ENCODE measurements at places on chromosomes 5 and 9.

- DNase-seq = no peak
These were observed 35.4 kb upstream of the AKNA start for GRCh38 chr9:114423181-114423580.

DNA sequence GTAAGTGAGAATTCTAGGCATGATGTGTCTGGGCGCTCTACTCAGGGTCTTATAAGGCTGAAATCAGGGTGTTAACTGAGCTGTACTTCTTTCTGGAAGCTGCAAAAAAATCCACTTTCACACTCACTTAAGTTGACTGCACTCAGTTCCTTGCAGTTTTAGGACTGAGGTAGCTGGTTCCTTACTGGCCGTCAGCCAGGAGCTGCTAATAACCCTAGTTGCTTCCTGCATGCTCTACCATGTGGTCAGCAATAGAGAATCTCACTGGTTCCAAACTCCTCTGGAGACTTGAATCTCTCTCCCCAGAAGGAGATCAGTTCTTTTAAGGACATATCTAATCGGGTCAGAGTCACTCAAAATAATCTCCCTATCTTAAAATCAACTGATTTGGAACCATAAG lies 911.2 kb downstream of the EFNA5 start:
- DNase-seq = no peak

DNA sequence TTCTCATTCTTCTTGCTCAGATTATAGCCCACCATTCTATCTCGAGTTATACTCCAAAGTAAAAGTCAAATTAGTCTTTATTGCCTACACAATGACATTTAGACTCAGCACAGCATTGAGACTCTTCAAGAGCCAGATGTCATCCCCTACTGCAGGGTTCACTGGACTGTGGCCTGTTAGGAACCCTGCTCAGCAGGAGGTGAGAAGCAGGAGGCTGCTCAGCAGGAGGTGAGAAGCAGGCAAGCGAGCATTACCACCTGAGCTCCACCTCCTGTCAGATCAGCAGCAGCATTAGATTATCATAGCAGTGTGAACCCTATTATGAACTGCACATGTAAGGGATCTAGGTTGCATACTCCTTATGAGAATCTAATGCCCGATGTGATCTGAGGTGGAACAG lies 12.7 kb upstream of the LIFR start:
- DNase-seq = no peak

- DNase-seq = no peak
These were observed 78.0 kb downstream of the PTPRD start for GRCh38 chr9:10534850-10535249.

DNA sequence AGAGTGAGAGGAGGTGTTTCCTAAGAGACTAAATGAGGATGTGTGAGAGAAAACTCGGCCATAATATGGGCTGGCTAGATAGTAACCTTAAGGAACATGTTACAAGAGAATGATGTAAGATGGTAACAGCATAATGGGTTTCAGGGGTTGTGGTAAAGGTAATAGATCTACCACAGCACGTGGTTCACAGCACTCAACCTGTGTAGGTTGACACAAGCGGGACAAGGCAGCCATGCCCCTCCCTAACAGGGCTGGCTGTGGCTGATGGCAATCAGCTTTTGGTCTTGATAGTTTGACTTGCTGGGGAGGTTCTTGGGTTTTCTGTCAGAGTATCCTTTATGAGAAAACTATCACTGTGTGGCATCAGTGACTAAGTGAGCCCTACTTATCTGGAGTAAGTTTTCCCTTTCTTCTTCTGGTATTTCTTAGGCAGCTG lies 138.6 kb downstream of the TRIO start:
- DNase-seq = no peak

DNA sequence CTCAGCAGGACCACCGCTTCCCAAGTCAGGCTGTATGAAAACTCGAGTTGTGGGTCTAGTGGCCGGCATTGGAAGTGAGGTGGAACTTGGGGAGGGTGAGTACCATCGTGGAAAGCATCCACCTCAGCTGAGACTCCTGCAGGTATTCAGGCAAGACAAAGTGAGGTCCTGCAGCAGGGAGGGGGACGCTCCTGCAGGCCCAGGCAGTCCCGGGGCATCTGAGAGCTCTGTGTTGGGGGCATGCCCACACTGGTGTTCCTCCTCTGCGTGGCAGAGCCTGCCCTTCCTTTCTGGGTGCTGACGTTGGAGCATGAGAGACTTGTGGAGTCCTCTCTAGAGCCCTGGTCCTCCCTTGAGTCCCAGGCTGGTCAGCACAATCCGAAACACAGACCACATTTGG lies 187.7 kb downstream of the CACNA1B start:
- no peak for DNase-seq

GRCh38 chr5:103919506-103919905 lies 356.9 kb upstream of the NUDT12 start:
- DNase-seq = no peak

DNA sequence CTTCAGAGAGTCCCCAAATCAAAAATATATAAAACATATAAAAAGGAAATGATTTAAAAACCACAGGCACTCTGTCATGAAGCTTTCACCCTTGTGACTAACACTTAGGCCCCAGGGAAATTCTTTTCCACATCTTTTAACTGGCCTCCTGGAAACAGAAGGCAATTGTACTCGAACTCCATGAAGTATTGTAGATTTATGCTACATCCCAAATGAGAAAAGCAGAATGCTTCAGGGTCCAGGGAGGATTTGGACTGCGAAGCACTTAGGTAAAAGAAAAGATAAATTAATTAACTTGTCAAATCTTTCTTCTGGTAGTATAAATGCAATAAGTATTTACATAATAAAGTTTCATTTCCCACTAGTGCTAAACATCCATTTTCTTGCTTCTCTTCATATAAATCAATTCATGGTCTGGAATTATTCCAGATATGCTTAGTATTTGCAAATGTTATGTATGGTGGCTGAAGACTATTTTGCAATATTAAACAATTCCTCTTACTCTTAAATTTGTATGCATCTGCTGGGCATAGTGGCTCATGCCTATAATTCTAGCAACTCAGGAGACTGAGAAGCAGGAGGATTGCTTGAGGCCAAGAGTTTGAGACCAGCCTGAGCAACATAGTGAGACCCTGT lies 64.9 kb upstream of the ELL2 start:
- DNase-seq = no peak

DNA sequence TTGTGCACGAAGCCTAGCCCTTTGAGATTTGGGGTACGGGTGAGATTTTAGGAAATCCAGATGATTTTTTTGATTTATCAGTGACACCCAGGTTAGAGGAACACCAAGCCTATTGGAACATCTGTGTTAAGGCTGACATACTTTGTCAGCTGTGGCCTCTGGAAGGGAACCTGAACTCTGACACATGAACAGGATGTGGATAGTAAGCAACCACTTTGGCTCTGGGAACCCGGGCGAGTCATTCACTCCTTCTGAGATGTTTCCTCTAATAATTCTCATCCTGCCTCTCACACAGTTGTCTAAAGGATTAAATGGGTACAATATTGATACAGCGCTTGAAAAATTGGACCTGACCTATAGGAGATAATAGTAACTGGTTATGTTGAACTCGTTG lies 67.8 kb downstream of the FGF1 start:
- no peak for DNase-seq

GRCh38 chr9:82882138-82882537 lies 180.8 kb downstream of the RASEF start:
- DNase-seq = no peak

DNA sequence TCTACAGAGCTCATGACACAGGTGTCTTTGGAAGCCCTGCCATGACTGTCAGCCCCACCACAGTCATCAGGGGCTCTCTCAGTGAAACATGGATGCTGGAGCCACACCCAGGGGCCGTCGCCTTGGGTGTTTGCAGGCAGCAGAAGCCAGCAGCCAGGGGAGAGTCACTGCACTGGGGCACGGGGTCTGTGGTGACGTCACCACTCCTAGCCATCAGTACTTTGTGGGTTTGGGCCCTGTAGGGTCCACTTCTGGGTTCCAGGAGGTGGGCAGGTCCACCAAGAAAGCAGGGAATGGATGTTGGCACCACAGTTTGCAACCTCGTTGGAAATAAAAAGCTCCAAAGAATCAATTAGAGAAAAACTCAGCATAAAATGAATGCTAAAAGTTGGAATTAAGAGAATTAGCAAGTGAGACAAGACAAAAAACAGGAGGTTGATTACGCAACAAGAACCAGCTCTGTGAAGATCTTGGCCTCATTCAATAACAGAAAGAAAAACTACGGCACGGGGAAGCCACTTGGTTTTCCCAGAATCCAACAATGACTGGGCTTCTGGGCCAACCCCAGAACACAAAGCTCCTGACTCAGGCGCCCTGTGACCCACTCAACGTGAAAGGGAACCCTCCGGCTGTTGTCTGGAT lies 34.3 kb downstream of the MED10 start:
- no peak for DNase-seq

DNA sequence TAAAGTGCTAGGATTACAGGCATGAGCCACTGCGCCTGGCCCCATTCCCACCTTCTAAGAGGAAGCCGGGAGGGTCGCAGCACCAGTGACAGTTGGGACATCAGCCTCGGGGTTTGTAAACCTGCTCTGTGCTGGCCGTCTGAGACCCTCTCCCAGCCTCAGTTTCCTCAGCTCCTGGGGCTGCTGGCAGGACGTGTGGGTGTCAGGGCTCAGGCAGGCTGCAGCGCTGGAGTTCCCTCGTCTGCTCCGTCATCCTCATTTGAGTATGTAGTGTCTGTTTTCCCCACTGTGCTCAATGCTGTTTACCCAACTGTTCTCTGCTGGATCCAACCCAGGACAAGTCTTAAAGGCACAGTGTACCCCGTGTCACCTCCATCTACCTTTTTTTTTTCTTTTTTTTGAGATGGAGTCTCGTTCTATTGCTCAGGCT lies 2.0 kb upstream of the NINJ1 start:
- DNase-seq = no peak

DNA sequence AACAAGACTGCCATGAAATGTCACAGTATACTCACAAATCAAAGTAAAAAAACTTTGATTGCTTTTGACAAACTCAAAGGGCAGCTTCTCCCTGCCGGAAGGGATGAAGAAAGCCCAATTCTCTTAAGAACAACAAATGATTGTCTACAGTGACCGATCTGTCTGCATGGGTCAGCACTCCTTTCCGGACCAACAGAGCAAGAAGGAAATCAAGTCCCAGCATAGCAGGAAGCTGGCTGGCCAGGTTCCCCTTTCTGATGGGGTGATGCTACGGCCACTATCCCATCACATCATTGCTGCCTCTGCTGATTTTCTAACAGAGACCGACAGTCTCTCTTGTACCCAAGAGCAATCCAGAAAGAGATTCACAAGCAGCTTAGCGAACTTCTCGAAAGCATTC lies 692 bp downstream of the C1QTNF3 start:
- no peak for DNase-seq

DNA sequence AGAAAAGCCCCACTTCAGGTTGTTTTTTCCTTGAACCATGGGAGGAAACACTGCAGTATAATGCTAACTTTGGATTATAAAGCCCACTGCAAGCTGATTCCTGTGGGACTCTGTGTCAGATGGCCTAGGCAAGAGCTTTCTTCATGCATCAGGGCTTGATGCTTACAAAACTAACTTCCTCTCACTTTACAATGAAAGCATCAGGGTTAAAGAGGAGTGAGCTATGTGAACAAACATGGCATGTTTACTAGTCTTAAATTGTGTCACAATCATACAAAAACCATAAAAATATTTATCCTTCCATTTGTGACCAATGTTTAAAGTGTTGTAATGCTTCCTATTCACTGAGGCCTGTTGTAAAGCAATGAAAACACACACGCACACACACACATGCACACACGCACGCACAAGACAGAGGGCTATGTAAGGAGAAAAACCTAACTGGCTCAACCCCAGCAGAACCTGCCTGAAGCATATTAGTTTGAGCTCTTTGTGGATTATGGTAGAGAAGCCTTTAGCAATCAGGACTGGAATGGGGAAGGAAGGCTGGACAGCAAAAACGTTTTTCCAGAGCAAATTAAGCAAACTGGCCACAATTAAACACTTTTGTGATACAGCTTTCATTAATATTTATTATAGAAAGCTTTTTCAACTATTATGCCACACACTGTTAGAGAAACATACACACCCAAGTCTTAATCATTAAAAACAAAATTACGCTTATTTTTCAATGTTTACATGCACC lies 122.2 kb downstream of the AUH start:
- DNase-seq = no peak
